Large intestine (tissue), 12 donors: ENCODE measurements at places on chromosomes 1 and 21. TPM values are rescaled to one million over a fixed set of nuclear protein-coding genes. Genes with fewer than 3 reads are reported as not detected.

DNA sequence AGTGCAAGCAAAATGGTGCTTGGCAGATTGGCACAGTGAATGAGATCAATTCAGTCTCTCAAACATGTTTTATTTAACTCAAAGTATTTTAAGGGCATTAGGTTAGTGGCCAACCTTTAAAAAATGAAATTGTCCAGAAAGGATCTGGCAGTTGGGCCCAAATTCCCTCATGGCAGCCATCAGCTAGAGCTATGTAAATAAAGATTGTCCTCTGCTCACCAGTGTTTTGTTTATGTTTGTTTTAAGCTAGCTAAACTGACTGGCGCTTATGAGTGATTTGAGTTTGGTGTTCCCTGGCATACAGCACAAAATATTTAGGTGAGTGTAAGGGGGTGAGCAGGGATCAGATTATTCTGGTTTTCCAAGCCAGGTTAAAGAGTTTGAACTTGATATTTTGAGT, 18.1 kb downstream of the HDAC1 start:
- no peak for DNase-seq

GRCh38 chr1:22056936-22057335, 4.4 kb downstream of the CDC42 start:
- DNase-seq, result no peak

- DNase-seq, result no peak
These were observed 49.2 kb upstream of the GJA8 start for GRCh38 chr1:147853391-147853790.

DNA sequence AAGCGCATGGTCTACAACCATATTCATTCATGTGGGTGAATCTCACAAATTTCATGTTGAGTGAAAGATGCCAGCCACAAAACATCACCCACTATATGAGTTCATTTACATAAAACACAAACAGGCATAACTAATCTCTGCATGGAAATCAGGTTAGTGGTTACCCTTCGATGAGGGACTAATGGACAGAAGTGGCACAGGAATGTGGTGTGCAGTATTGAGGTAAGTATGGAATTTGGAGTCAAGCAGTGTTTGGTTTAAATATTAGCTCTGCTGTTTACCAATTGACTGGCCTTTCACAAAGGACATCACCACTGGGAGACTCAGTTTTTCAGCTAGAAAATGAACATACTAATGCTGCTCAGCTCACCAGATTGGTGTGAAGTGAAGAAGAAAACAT, 24.2 kb downstream of the CCDC185 start:
- no peak for DNase-seq

DNA sequence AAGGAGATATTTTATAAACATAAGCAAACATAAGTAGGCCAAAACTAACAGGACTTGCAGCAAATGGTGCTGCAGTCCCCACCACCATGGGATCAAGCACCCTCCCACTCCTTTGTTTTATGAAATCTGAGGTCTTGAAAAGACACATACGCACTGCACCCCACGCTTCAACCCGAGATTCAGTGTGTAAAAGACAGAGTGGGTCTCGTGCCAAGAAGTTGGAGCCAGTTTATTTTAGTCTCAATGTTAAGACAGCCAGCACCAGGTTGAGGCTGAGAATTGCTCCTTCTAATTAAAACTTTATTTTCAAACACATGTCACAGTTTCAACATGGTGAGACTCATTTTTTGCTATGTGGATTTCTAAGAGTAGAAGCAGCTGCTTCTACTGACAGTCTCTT, 139.1 kb upstream of the TIAM1 start:
- DNase-seq, result no peak

- no peak for DNase-seq
These were observed 23.9 kb upstream of the PBX1 start for GRCh38 chr1:164534863-164535610.

The TMEM240 gene
- 3.9 TPM for polyA plus RNA-seq

The MPL gene
- polyA plus RNA-seq, result 0.21 TPM

- no peak for DNase-seq
These were observed 179.3 kb downstream of the TNR start for GRCh38 chr1:175564119-175564518.

DNA sequence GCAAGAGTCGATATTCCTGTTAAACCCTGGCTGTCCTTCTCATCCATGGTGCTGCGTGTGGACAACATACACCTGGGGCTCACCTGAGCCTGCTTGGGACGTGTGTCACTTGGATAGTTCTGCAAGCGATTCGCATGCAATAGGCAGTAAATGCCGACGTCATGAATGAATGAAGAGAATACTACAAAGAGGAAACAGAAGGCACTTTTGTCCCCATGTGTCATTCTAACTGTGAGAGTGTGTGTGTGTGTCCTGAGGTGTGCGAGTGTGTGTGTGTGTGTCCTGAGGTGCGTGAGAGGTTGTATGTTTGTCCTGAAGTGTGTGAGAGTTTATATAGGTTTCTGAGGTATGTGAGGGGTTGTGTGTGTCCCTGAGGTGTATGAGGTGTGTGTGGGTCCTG, 647 bp upstream of the TCP10L start:
- no peak for DNase-seq

DNA sequence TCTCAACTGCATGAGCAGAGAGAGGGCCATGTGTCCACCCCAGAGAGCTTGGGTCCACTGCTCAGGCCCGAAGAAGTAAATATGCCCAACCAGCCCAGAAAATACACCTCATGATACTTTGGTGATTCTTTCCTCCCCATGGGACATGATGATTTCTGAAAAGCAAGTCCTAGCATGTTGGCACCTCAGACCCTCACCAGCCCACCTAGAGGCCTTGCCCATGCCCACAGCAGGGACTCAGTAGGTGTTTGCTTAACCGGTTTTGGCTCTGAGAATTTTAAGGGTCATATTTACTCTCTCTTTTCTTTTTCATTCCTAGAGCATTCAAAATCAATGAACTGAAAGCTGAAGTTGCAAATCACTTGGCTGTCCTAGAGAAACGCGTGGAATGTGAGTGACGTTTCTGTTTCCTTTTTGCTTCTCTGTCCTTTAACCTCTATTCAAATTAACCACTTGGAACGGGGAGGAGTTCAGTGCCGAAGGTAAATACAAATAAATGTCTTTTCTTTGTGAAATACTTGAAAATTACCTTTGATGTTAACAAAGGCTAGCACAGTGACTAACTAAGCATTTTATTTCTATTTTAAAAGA, 79.7 kb downstream of the PDE9A start:
- DNase-seq, result no peak

DNA sequence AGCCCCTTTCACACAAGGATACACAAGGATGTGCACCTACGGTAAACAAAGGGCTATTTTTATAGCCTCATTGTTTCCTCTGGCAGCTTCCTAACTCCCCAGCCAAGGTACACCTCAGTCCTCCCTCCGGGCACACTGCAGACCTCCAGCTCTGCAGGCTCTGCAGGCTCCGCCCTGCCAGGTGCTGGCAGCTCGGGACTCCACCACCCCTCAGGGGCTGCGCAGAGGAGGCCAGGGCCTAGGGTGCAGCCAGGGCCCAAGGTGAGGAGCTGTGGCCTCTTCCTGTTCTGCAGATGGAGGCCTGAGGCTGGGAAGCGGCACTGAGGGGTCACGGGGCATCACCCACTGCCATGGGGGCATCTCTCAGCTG, 19.8 kb upstream of the CLSTN1 start:
- no peak for DNase-seq

The AADACL4 gene
- polyA plus RNA-seq, result not detected

- no peak for DNase-seq
These were observed 98.6 kb downstream of the TBX19 start for GRCh38 chr1:168379104-168379860.
